Hematopoietic multipotent progenitor cell treated with erythropoietin and hydrocortisone succinate and interleukin-3 and kit ligand, for 17 days (in vitro differentiated cells): ENCODE measurements at places on chromosomes 2 and 18.

DNA sequence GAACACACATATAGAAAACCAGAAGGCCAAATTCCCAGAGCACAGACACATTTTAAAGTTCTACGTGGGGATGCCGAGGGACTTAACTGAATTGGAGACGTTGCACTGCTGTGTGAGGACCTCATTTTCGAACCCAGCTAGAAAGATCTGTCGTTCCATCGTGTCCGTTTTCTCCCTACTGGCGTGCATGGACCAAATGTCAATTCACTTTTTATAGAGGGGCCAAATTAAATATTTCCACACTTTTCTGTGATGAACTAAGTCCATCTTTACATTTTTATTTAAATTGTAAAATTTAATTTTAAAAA lies 692 bp upstream of the TSHZ1 start:
- DNase-seq: peak; percentile 13

DNA sequence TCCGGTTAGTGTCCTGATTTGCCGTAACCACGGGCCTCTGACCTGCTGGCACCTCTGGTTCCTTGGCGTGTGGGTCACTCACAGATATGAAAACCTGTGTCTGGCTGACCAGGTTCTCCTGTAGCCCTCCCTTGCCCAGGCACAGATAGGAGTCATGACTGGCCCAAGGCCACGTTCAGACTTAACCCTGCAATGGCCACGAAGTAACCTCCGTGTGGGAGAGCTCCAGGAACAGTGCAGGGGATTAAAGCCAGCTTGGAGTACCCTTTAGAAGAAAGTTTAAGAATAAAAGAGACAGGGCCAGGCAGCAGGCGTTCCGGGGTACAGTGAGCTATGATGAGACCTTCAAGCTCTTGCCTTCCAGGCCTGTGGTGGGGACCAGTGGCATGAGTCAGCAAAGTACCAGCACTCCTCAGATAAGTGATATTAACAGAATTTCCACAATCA lies 25.5 kb downstream of the CENPO start:
- no peak for DNase-seq

GRCh38 chr2:236951830-236952475 lies 133.7 kb upstream of the COPS8 start:
- no peak for DNase-seq

GRCh38 chr2:42063431-42064171 lies 15.8 kb downstream of the PKDCC start:
- no peak for DNase-seq

GRCh38 chr18:2715990-2716389 lies 60.5 kb downstream of the SMCHD1 start:
- no peak for DNase-seq

GRCh38 chr2:57549642-57550102 lies 496.9 kb upstream of the VRK2 start:
- no peak for DNase-seq

- DNase-seq: no peak
Observed at GRCh38 chr18:7172611-7173010, 55.0 kb upstream of the LAMA1 start.

DNA sequence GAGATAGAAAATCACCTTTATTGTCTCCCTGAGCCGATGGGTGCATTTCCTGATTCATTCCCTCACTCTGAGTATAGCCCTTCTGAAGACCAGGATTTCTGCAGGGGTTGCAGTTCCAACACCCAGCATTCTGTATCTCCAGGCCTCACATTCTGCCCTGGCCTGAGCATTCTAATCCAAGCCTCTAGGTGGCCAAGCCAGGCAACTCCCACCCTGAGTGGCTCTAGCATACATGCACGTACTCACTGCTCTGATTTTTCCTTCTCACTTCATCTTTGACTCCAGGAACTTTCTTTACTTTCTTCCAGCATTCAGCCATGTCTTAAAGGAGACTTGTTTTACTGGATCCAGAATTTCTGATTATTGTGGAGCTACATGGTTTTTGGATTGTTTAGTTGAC lies 100.7 kb upstream of the STK39 start:
- no peak for DNase-seq

- DNase-seq: no peak
Observed at GRCh38 chr2:224038049-224038829, 847 bp downstream of the SERPINE2 start.

DNA sequence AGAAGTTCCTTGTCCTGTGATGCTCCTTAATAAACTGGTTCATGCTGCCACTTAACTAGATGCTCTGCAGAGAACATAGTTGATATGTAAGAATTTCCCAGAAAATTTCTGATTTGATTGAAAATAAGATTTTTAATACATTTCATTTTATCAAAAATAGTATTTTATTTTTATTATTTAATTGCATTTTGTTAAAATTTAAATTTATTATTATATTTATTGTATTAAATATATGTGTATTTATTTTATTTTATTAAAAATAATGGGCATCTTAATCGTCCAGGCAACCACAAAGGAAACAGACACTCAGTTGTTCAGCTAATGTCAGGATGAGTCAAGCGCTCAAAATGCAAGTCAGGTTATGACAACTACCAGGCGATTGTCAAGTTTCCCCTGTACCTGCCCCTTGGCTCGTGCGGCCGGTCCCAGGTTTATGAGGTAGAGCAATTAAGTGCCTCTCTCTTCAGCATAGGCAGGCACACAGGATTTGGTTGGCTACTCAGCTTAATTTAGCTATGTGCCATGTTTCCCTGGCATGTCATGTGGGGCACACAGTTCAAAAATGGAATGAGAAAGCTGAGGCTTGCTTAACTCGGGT lies 361.2 kb downstream of the RND3 start:
- no peak for DNase-seq

- DNase-seq: no peak
Observed at GRCh38 chr2:54735636-54736035, 12.2 kb downstream of the EML6 start.

DNA sequence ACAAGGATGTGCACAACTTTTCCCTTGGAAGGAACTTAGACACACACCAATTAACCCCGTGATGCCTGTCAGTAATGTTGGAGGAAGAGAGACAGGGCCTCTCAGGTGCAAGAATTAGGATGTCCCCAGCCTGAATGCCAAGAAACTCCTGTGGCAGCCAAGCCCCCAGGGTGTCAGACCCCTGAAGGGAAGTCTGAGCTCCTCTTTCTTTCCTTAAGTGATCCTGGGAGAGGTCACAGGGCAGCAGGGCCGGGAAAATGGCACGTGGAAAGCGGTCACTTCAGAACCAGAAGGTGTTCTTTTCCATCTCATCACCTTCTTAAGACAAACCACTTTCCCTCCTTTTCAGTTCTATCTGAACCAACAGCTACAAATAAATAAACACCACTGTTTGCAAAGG lies 185.9 kb downstream of the ANAPC1 start:
- no peak for DNase-seq

- DNase-seq: no peak
Observed at GRCh38 chr2:205769495-205769850, 87.2 kb downstream of the NRP2 start.

DNA sequence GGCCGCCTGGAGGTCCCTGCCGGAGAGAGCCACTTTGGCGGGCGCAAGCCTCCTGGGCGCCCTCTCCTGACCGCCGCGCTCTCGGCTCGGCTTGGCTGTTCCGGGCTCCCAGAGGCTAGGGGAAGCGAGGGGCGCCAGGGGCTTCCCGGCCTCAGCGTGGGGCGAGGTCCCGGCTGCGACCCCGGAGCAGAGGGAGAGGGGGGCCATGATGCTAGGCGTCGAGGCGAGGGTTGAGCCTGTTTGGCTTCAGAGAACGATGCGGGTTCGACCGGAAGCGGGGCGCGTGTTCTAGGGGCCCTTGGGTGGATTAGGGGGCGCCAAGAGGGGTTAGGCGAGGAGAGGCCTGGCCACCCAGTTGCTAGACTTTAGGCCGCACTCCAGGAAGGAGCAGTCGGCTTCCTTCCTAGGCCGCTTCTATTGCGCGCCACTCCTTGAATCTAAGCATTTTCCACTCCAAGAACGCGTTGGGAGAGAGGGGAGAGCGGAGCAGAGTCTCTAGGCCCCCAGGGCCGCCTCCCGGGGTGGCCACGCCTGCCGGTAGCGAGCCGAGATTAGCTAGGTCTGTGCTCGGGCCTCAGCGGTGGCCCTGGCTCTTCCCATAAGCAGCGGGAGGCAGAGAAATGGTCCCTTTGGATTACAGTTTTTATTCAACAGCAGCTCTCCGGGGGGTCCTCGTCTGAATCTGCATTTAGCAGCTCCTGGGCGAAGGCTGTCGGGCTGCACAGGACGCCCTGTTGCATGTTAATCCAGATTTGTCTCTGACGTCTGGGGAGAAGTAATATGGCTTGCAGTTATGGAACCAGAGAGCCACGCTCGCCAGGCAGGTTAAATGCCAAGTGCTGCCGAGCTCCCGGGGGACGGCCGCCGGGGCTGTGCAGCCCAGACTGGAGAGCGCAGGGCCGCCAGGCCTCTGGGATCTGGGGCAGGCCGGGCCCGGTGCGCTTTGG lies 11.3 kb downstream of the MEIS1 start:
- no peak for DNase-seq

GRCh38 chr2:236740506-236740905 lies 170.9 kb downstream of the ACKR3 start:
- DNase-seq: no peak

GRCh38 chr2:28628987-28629386 lies 122.6 kb upstream of the PPP1CB start:
- DNase-seq: no peak

DNA sequence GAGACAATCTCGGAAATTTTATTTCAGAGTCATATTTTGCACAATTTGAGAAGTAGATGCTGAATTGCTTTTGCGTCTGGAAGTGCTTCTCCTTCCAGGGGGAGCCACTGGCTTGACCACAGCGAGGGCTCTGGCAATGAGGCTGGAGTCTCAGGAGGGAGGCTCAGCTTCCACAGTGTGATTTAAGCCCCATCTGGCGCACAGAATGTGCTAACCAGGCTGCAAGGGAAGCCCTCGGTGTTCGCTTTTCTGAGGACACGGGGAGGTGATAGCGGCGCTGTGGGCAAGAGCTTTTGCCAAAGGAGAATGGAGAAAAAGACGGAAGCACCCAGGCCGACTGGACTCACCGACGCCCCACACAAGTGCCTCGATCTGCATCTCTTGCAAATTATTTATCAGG lies 52.4 kb downstream of the ADI1 start:
- DNase-seq: no peak

GRCh38 chr2:152568531-152568930 lies 148.7 kb downstream of the PRPF40A start:
- no peak for DNase-seq

DNA sequence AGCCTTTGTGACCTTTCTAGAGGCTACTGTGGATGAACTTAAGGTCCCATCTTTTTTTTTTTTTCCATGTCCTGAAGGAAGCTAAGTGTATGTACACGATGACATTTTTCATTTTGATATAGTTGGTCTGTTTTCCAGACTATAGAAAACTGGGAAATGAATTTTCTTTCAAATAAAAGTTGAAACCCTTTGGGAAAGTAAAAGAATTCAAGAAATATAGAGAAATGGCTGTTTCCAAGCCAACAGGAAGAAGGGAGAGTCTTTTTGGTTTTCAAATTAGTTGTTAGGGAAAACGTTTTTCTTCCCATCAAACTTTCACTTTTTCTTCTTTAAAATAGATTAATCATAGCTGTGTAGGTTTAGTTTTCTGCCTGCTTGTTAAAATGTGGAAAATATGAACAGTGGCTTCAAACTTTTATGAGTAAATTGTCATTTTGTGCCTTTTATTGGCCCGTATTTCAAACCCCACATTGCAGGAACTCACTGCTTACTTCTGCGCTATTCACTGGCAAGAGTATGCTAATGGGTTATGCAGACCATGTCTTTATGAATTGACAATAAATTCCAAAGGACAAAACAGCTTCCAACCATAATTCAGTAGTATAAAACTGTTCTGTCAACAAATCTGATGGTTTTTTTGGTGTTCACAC lies 27.7 kb upstream of the LYPD1 start:
- DNase-seq: no peak

GRCh38 chr2:170525566-170525900 lies 189.6 kb upstream of the SP5 start:
- DNase-seq: no peak

- DNase-seq: no peak
Observed at GRCh38 chr18:12478269-12479047, 70.7 kb downstream of the PRELID3A start.

GRCh38 chr2:6787376-6787775 lies 78.3 kb downstream of the CMPK2 start:
- DNase-seq: no peak

GRCh38 chr2:127986548-127987079 lies 41.2 kb downstream of the SAP130 start:
- DNase-seq: no peak

- DNase-seq: no peak
Observed at GRCh38 chr2:152106464-152106863, 7.6 kb upstream of the CACNB4 start.

DNA sequence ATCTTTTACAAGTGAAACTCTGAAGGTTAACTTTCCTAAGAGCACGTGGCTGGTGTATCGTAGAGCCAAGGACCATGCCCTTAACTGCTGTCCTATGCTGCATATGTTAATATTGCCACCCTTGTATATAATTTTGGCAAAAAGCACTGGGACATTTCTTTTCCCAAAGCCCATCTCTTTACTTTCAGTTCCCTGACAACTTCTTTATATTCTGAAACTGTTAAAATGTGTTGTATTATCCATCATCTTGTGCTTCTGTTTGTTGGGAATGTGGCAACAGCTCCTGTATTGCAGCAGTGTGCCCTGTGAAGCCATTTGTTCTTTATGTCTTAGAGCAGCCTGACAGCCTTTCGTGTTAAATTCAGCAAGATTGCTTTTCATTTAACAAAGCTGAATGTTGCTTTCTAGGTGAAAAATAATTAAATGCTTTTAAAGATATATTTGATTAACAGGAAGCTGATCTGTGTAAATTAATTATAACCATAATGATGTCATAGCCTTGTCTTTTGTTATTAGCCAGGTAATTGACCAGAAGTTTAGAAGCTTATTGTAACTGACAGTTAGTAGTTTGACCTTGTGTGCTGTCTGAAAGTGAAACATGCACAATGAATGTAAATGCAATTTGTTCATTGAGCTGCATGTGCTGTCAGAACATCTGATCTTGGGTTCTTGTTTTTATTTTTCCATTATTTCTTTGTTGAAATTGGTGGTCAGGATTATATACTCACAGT lies 9.7 kb downstream of the RHBDD1 start:
- no peak for DNase-seq

GRCh38 chr2:68237976-68238580 lies 14.3 kb downstream of the PPP3R1 start:
- DNase-seq: no peak

DNA sequence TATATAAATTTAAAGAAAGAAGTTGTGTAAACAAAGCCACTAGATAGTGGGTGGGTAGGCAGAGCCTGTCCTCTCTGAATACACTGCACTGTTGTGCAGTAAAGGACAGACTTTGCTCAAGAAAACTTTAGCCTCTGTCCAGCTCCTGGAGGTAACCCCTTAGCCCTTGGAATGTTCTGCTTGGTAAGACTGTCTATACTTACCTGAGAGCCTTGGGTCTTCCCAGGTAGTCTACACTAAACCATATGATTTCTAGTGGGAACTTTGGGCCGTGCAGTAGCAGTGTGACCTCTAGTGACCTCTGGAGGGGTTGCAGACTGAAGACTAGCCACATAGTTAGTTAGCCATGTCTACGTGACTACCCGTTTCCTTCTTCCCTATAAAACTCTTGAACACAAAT lies 678.3 kb upstream of the NRXN1 start:
- no peak for DNase-seq

GRCh38 chr2:190864375-190864774 lies 16.2 kb upstream of the GLS start:
- DNase-seq: no peak
